ENCODE measurements at places on chromosomes 6 and 20.

- no peak for DNase-seq
These were observed 1.3 kb upstream of the UBE2J1 start for GRCh38 chr6:89353702-89354392.

- DNase-seq = no peak
These were observed 300.0 kb downstream of the ZFAND3 start for GRCh38 chr6:38119516-38119915.

GRCh38 chr6:6515691-6516607 is 72.6 kb upstream of the LY86 start:
- DNase-seq = no peak

- no peak for DNase-seq
These were observed 24.8 kb upstream of the VSTM2L start for GRCh38 chr20:37877832-37878772.

DNA sequence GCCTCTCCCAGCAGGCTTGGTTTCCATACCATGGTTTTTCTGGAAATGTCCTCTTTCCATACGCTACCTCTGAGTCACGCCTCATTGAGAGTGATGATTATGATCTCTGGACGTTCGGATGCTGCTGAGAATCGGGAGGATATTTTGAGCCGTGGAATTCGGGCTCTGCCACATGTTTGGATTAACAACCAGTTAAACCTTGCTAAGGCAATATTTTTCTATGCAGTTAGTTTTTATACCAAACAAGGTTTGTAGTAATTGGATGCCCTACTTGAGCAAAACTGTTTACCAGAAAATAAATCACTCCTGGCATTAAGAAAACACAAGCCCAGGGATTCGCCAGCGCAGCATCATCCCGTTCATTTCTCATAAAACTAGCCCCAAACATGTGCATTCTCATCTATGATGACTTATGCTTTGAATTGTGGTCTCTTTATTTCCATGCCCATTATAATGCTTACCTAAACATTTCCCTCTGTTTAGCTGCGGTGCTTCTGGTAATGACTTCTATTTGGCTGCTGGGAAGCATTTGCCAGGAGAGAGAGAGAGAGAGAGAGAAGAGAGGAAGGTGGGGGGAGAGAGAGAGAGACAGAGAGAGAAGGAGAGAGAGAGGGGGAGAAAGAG is 198.9 kb downstream of the CLIC5 start:
- DNase-seq = no peak

GRCh38 chr6:53295176-53295575 is 53.6 kb downstream of the ELOVL5 start:
- no peak for DNase-seq

DNA sequence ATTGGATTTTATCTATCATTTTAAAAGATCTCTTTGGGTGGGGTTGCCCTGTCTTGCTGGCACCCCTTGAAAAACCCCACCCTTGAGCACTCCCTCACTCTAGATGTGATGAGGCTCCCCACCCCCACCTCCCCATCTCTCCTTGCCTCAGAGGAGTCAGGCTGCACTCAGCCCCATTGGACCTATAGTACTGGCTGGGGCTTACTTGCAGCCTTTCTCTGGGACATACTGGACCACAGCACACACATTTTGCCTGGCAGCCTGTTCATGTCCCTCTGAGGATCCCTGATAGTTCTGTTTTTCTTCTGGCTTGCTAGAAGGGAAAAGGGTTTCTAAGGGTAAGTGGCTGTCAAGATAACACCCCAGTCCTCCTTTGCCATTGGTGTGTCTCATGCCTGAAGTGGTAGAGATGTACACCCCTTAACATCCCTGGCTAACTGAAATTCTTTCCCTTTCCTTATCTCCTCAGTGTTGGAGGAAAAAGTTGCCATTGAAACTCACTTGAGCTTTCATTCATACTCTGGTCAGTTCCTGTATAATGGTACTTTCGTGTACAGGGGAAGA is 553.4 kb upstream of the CITED2 start:
- DNase-seq = no peak

GRCh38 chr6:46816626-46817025 is 23.4 kb downstream of the MEP1A start:
- DNase-seq = peak; percentile 2

GRCh38 chr6:22042706-22043105 is 254.1 kb downstream of the PRL start:
- peak; percentile 84 for DNase-seq

DNA sequence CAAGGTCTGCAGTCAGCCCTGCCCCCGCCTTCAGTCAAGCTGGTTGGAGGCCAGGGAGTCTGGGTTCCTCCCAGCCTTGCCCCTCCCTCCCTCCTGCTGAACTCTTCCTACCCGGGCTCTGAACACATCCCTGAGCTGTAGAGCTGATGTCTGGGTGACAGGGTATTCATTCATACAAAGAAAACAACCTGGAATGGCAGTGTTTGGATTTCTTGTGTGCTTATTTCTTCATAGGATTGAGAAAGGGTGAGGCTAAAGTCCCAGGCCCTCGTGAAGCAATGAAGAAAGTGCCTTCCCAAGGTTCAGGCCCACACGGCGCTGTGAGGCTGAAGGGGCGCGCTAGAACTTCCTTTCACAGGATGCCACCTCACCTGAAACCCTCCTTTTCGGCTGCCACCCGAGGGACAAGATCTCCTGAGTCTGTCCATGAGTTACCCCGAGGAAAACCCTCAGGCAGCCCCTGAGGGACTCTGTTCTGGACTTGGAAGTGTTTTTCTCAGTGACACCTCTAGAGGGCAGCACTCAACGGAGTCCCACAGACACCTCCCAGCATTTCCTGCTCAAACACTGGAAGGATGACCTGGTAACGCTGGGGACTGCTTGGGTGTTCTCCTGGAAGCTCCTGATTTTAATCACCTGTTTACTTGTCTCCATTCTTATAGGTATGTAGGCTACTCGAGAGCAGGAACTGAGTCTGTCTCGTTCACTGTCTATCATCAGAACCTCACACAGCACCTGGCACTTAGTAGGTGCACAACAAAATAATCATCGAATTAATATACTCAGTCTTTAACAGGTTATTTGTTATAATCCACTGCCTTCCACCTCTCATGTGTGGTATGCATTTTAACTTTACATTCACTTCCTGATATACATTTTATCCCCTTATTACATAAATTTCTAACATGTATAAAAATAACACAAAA is 11.8 kb upstream of the GSTA1 start:
- DNase-seq = peak; percentile 49

GRCh38 chr20:63133481-63134091 is 82.3 kb downstream of the YTHDF1 start:
- no peak for DNase-seq

DNA sequence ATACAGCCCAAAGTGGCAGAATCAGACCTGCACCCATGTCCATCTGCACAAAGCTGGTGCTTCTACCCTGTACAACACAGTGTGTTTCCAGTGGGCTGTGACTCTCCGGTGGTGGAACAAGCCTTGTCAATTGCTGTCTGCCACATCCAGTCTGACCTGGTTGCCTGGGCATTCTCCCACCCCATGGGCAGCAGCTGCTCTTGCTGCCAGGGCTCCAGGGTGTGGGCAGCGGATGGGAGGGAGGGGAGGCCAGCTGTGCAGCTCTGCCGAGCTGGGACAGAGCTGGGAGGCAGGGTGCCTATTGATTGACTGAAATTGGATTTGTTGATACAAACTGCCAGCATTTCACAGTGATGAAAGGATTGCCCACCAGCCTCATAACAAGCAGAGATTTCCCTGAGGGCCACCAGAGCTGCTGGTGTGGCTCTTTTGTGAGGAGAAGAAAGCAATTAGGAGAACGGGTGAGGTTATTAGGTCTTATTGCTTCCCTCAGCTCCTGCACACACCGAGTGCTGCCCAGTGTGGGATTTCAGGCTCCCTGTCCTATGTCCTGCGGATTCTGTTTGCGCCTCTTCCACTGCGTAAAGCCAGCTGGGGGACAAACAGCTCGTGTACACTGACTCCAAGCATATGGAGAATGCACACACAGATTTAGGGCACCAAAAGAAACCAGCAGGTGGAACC is 150.8 kb downstream of the NRN1 start:
- DNase-seq = no peak

GRCh38 chr20:10314198-10314597 is 95.6 kb downstream of the SNAP25 start:
- DNase-seq = no peak

DNA sequence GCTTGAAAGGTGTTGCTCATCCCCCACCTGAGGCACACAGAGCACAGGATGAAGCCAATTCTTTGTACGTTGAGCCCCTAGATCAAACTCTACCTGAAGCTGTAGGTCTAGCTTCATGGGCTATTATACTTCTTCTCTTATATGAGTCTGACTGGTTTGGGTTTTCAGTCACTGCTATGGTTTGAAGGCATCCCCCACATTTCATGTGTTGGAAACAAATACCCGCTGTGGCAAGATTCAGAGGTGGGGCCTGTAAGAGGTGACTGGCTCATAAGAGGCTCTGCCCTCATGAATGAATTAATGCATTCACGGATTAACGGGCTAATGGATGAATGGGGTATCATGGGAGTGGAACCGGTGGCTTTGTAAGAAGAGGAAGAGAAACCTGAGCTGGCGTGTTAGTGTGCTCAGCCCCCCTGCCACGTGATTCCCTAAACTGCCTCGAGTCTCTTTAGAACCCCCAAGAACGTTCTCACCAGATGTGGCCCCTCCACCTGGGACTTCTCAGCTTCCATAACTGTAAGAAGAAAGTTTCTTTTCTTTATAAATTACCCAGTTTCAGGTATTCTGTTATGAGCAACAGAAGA is 39.2 kb downstream of the PREX1 start:
- no peak for DNase-seq

- no peak for DNase-seq
These were observed 727.6 kb downstream of the PTPRT start for GRCh38 chr20:42461965-42462593.

GRCh38 chr6:109013656-109014305 is 80.9 kb downstream of the SESN1 start:
- no peak for DNase-seq

GRCh38 chr6:22582417-22583205 is 13.2 kb downstream of the HDGFL1 start:
- no peak for DNase-seq

- DNase-seq = no peak
These were observed 201.2 kb downstream of the KIF6 start for GRCh38 chr6:39524007-39524406.

DNA sequence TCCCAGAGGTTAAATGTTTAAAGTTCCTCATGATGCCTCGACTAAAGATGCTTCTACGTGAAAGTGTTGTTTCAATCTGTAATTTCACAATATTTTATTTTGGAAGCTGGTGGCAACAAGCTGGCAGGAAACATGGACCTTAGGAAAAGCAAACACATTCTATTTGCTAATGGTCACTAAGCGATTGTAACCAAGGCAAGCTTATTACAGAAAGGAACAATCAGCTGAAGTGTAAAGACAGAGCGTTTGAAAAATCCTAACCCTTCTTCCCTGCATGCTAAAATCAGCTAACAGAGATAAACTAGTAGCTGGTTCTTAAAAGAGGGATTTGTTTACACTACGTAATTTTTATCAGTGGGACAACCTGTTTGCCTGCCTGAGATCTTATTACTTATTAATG is 50.0 kb downstream of the IL20RA start:
- no peak for DNase-seq

- DNase-seq = no peak
These were observed 934 bp downstream of the KCNK5 start for GRCh38 chr6:39228111-39228971.

GRCh38 chr20:34985461-34986310 is 30.0 kb downstream of the MYH7B start:
- no peak for DNase-seq

GRCh38 chr6:44439270-44440045 is 52.0 kb downstream of the CDC5L start:
- peak; percentile 34 for DNase-seq

DNA sequence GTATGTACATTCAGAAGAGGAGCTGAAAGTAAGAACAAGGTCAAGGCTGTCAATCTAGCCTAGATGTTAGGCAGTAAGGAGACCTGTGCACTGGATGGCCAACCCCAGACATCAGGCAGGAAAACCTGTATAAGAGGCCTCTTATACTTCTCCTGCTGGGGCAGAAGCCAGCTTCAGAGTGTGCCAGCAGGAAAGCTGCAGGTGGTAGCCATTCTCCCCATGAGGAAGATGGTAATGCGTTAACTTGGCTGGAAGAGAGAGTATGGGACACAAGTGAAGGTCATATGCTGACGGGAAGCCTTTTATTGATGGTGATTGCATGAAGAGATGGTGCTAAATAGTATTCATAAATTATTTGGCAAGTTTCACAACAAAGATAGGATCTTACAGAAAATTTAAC is 20.6 kb downstream of the NHLRC1 start:
- DNase-seq = no peak

DNA sequence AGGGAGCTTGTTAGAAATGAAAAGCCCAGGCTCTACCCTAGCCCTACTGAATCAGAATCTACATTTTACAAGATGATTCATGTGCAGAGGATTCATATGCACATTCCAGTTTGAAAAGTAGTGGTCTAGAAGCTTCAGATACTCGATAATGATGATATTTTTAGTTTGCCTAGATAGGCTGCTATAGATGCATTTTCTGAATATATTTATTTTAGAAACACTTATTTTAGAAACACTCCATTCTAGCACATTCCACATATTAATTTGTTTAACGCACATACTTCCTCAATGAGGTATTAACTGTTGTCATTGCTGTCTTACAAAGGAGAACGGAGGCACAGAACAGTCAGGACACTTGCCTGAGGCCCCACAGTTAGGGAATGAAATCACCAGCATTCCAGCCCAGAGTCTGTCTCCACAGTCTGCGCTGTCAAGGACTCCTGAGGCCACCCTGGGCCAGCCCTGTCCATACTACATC is 64.4 kb downstream of the SNAP25 start:
- DNase-seq = no peak

DNA sequence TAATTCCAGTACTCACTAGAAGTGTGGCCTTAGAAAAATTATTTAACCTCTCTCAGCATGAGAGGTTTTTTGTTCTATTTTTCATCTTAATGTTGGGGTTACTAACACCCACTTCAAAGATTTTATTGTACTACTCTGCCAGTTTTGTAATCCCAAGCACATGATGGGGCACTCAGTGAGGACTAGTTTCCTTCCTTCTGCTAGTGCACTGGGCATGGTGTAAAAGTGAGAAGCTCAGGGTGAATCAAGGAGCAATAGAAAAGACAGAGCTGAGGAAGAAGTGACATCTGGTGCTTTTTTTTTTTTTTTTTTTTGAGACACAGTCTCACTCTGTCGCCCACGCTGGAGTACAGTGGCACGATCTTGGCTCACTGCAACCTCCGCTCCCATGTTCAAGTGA is 439.4 kb upstream of the ARID1B start:
- no peak for DNase-seq

DNA sequence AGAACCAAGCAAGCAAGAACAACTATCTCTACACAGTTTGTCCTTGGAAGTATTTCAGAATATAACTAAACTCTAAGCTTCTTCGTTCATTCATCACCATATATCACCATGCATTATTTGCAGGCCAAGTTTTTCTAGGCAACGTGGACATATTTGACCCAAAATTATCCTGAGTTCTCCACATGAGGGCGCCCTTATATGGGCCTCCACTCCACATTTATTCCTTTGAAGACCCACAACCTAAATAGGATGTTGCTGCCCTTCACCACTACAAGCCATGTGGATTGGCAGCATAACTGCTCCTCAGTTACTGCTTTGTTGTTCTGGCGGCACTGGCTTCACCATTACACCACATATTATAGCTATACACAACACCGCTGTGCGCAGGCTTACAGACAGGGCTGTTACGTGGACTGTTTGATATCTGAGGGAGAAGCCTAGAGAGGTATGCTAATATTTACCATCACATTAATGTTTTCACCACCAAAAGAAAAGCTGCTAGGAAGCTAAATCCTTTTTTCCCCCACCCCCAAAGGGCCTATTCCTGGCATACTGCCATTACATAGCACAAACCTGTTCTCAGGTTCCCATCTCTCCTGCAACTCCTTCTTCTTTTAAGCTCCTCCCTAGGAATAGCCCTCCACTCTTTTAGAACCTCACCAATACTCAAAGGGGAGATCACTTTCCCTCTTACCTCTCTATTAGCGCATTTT is 411.7 kb downstream of the C6orf118 start:
- DNase-seq = no peak
